ENCODE measurements at places on chromosomes 6 and 20.

DNA sequence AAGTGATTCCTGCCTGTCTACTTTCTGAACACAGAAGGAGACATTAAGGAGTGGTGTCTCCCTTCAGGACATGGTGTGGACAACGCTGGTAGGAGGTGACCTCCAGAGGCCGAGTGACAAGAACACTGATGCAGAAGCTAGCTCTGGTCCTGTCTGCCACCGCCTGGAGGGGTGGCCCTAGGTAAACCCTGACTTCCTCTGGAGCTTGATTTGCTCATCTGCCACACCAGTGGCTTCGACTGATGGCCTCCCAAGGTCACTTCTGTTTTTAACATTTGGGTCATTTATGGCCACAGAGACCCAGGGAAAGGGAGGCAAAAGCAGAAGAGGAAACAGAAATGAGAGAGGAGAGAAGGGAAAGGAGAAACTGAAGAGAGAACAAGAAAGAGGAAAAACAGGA lies 49.4 kb upstream of the SLC22A23 start:
- DNase-seq: no peak

DNA sequence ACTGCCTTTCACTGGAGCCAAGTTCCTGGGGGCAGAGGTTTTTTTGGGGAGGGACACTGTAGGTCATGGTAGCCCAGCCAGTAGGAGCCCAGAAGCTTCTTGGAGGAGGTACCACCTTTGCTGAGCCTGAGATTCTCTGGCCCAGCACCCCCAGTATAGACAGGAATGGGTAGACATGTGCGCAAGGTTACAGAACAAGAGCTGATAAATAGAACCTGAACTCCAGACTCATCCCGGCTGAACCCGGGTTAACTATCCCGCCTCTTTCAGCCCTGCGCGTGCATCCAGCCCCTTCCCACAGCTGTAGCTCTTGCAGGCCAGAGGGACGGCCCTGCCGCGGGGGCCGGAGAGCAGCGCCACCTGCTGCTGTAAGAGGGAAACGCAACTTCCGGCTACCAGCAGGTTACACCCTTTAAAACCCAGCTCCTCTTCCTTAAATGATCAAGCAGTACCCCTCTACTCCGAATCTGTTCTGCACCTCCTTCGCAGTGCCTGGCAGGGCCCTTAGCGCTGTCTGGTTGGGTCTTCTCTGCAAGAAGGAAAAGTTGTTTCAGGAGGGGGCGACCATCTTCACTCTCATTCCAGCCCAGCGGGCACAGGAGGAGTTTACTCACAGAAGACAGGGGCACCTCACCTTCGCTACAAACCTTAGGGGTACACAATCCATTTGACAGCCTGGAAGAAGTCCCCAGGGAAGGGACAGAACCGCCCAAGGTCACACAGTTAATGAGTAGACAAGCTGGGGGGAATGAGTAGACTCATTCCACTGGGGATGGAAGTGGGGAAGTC lies 7.5 kb downstream of the SRXN1 start:
- peak; percentile 37 for DNase-seq

DNA sequence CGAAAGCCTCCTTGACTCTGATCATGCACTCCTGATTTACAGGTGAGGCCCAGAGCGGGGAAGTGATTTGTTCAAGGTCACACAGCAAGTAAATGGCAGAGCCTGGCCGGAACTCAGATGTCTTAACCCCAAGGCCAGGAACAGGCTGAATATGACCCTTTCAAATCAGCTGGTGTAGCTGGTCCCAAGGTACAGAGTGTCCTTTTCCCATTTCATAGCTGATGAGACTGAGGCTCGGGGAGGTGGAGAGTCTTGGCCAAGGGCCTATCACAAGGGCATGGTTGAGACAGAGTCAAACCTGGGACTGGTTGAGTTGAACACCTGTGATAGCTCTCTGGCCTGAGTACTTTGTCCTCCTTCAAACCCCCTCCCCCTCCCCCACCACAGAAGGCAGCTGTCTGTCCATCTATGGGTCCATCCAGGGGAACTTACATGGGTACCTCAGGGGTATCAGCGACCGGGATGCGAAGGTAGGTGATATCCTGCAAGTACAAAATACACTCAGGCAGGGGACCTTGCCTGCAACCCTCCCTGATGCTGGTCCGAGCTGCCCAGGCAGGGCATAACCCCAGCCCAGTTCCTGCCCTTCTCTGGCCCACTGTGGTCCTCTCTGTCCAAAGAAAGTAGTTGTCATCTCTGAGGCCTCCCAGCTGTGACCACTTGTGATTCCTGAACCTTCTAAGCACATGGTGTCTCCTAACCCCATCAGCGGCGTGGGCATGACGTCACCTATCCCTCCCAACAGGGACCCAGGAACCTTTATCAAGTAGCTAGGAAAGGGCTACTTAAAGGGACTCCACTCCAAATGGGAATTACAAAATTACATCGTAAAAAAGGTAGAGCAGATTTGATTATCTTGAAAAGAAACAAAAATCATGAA lies 5.6 kb downstream of the DUSP15 start:
- no peak for DNase-seq

- no peak for DNase-seq
Observed at GRCh38 chr6:19988555-19988954, 151.4 kb downstream of the ID4 start.

GRCh38 chr6:130116273-130116672 lies 97.9 kb downstream of the L3MBTL3 start:
- no peak for DNase-seq

DNA sequence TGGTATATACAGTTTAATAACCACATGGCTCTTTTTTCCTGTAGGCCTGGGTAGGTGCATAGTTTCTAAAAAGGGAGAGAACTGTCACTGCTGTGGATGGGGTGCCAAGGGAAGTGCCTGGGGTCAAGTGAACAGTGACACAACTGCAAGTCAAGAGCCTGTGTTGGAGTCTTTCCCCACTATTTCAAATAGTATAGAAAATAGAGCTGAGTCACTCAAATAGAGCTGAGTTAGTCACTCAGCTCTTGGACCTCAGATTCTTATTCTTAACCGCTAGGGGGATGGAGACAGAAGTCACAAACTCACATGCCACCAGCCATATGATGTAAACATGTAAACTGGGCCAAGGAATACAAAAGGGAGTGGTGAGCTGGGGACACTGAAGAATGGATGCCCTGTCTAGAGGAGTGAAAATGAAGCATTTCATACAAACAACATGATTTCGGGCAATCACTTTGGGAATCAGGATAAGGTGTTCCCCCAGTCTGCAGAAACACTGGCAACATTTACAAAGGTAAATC lies 2.1 kb downstream of the NQO2 start:
- DNase-seq: no peak

- no peak for DNase-seq
Observed at GRCh38 chr6:65955034-65955433, 248.0 kb upstream of the EYS start.

- no peak for DNase-seq
Observed at GRCh38 chr20:23528867-23529431, 38.0 kb downstream of the CST8 start.

- DNase-seq: no peak
Observed at GRCh38 chr6:7392402-7392801, 2.8 kb downstream of the RIOK1 start.

DNA sequence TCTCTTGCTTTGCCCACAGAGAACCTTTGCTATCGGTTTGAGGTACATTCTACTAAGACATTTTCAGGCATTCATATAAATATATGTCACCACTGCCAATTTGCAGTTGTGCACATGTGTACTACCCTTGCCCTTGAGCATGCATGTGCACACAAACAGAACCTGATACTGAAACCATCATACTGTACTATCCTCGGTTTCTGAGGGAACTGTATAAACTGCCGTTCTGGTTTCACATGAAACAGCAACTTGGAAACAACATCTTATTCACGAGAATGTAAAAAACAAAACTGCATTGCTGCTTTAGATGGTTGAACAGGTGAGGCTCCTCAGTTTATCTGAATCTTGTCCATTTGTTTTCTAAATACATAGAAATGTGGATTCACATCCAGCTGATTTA lies 151.2 kb upstream of the TMEM170B start:
- no peak for DNase-seq

DNA sequence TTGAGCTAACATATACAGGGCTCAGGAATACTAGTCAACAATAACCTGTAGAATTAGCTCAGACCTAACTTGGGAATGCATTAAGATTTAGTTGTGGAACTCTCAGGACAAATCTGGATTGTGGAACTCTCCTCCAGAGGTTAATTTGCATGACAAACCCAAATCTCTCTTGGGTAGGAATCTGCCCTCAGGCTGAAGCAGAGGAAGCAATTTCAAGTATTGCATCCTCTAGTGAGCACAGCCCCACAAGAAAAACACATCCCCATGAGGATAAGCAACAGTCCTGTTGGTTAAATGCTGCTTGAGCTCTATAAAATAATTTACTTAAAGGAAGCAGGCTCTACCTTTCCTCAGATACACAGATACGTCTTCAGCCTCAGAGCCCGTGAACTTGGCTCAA lies 170.9 kb upstream of the STXBP5 start:
- no peak for DNase-seq

DNA sequence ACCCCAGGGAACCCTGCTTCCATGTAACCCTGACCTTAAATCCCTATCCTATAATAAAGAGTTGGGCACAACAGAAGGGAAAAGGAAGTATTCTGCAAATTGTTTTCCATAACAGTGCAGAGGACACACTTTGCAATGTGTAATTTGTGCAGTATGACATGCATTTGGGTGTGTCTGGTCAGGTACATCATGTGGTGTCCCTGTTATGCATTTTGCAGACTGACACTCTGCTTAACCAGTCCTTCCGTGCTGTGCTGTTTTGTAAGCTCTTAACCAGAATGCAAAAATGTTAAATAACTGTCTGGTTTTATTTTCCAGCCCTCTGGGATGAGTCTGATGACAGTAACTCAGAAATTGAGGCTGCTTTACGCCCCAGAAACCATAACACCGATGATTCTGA lies 57.0 kb upstream of the XRN2 start:
- no peak for DNase-seq

- no peak for DNase-seq
Observed at GRCh38 chr6:126661646-126662045, 321.7 kb downstream of the CENPW start.

- no peak for DNase-seq
Observed at GRCh38 chr6:30508890-30509736, 19.8 kb downstream of the HLA-E start.

GRCh38 chr20:30485331-30486102 lies 771.9 kb upstream of the DEFB115 start:
- DNase-seq: no peak

DNA sequence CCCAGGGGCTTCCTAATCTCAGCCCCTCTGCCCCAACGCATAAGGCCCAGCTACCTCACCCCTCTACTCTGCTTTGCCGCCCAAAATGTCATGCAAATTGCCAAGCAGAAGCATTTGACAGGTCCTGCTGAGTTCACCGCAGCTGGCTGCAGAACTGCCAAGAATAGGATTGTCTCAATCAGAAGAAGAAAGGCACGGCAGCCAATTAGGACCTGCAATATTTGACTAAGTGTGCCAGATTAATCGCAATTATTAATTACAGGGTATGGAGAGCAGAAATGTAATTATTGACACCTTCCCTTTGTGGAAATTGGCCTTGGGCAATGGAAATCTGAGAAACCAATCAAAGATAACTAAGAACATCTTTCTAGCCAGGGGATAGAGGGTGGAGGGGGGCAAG lies 318.6 kb downstream of the LRFN2 start:
- DNase-seq: no peak

GRCh38 chr20:22815603-22816315 lies 219.4 kb upstream of the SSTR4 start:
- DNase-seq: no peak

DNA sequence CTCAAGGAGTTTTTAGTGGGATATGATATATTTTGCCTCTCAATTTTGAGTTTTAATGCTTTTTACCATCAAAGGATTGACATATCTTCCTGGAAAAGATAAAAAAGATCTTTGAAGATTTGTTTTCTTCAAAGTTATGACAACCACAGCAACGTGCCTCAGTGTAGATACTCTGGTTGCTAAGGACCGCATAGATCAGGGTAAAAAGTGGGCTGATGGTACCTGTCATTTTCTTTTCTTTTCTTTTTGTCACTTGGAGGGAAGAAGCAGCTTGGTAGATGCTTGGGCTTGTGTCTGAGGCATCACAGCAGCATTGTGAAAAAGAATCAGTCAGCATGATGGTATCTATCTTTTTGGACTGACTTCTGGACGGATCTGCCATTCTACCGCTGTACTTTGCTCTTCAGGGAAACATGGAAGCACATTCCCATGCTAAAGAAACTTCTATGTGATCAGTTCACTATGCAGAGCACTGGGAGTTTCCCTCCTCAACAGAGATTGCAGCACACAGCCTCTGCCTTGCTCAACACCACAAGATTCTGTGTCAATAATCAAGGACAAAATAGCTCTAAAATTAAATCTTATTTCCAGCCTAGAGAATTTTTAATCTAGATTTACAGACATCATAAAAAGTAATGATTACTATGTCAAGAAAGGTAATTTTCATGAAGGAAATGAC lies 54.8 kb upstream of the SGK1 start:
- no peak for DNase-seq

DNA sequence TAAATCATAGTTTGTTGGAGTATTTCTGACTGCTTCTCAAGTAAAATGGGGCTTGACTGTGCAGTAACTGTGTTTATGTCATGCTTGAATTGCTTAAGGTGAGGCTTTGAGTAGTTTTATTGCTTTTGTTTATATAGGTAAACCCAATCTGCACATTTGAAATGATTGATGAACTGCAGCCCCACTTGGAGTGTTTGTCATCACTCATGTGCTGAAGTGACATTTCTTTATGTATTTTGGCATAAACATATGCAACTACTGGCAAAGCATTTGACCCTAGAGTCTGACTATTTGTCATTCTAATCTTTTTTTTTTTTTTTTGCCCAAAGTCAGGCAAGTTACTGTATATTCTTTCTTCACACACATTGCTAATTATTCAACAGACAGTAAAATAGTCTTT lies 491.4 kb upstream of the POU3F2 start:
- DNase-seq: no peak

GRCh38 chr6:157429248-157429647 lies 48.3 kb downstream of the ZDHHC14 start:
- no peak for DNase-seq

- DNase-seq: no peak
Observed at GRCh38 chr20:41443691-41444090, 77.1 kb upstream of the EMILIN3 start.

- DNase-seq: no peak
Observed at GRCh38 chr6:91654357-91654756, 1067.5 kb upstream of the MAP3K7 start.

- DNase-seq: no peak
Observed at GRCh38 chr20:6994452-6994851, 227.0 kb downstream of the BMP2 start.

GRCh38 chr20:63230800-63231268 lies 4.9 kb upstream of the BIRC7 start:
- DNase-seq: no peak

GRCh38 chr6:110334423-110335180 lies 23.5 kb downstream of the METTL24 start:
- DNase-seq: no peak

All from stimulated activated CD8-positive, alpha-beta memory T cell treated with anti-CD3 and anti-CD28 coated beads, Interleukin-4, amount 100 ng/mL, for 1 hour (primary cell).